ENCODE measurements at places on chromosomes 2 and 18. TPM values are rescaled to one million over a fixed set of nuclear protein-coding genes. Genes with fewer than 3 reads are reported as not detected.

Gene SERPINB3
- total RNA-seq = 0.06 TPM

Gene TIGD1
- 4.2 TPM for total RNA-seq

Gene AMMECR1L
- 16.5 TPM for total RNA-seq

Gene LIMS2
- 10.2 TPM for total RNA-seq

Measured in A549 treated with AZD2906 at 1 μM for 4 hours (cell line).